T-helper 17 cell (primary cell): ENCODE measurements at places on chromosomes 6 and 20. TPM values are rescaled to one million over a fixed set of nuclear protein-coding genes. Genes with fewer than 3 reads are reported as not detected.

DNA sequence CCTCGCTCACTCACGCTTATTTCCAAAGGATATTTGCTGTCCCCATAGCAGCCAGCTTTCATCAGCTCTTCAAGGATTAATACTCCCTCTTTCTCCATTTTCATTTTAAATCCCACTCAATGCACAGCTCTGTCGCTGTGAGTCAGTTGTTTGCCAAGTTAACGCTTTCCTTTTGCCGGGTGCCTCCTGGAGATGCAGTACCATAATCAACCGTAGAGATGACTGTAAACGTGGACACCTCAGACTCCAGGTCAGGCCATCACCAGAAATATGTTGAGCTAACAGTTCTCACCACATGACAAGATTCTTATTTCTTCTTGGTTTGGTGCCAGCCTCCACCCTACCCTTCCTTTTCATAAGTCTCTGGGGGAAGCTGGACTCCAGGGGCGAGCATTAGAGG is 66.6 kb upstream of the TAB2 start:
- H3K27me3 ChIP-seq = no peaks in the 10 kb centered on the region
- DNase-seq = no peak
- peaks cover 30% of the 10 kb centered on the region for H3K4me1 ChIP-seq

GRCh38 chr20:51608061-51608460 is 65.5 kb upstream of the NFATC2 start:
- peaks cover 18% of the 10 kb centered on the region for H3K4me1 ChIP-seq
- H3K27me3 ChIP-seq = peaks cover 69% of the 10 kb centered on the region
- peak overlapping the region; percentile 61 for H3K4me3 ChIP-seq
- H3K27ac ChIP-seq = peak overlapping the region; percentile 43
- DNase-seq = no peak

DNA sequence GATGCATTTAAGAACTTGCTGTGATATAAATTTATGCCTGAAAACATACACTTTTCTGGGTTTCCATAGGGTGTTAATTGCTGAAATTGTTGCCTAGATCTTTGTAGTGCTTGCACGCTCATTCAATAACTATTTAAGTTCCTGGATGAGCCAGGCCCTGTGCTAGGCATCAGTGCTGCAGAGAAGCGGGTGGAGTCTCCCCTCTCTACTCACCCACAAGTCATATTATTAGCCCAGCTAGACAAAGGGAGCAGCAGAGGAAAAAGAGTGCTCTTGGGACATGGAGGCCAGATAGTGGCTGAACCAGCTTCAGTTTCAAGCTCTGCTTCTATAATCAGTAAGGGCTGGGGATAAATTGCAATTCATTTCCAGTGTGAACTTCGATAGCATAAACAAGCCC is 329.1 kb downstream of the TFAP2B start:
- H3K27ac ChIP-seq = no peak overlapping the region
- H3K27me3 ChIP-seq = no peaks in the 10 kb centered on the region
- DNase-seq = no peak
- no peaks in the 10 kb centered on the region for H3K4me1 ChIP-seq

Gene TGM3
- not detected for total RNA-seq

GRCh38 chr6:169618526-169619490 is 83.0 kb downstream of the WDR27 start:
- no peak overlapping the region for H3K4me3 ChIP-seq
- H3K4me1 ChIP-seq = peaks cover 4% of the 10 kb centered on the region
- DNase-seq = no peak
- H3K36me3 ChIP-seq = no peaks in the 10 kb centered on the region
- H3K27me3 ChIP-seq = no peaks in the 10 kb centered on the region

DNA sequence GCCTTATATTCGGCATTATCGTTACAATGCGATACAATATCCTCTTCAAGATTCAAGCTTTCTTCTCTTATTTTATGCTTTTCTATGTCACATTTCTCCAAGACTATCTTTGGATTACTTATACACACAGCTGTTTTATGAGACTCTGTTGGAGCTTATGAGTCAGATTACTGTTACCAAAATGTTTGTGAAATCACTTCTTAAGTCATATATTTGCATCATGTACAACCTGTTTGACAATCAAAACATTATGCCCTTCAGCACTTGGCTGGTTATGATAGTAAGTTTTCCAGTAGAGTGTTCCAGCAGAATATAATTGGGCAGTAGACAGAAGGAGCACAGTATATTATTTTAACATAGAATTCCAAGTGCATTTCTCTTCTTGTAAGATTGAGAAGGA is 35.2 kb downstream of the BMP6 start:
- H3K27me3 ChIP-seq = peaks cover 56% of the 10 kb centered on the region
- no peak for DNase-seq
- H3K4me1 ChIP-seq = no peaks in the 10 kb centered on the region
- H3K36me3 ChIP-seq = no peaks in the 10 kb centered on the region
- no peak overlapping the region for H3K4me3 ChIP-seq
